ENCODE measurements at places on chromosomes 13 and 19.
A peak's percentile ranks its signal among the peaks of the same experiment; 100 is the strongest.

DNA sequence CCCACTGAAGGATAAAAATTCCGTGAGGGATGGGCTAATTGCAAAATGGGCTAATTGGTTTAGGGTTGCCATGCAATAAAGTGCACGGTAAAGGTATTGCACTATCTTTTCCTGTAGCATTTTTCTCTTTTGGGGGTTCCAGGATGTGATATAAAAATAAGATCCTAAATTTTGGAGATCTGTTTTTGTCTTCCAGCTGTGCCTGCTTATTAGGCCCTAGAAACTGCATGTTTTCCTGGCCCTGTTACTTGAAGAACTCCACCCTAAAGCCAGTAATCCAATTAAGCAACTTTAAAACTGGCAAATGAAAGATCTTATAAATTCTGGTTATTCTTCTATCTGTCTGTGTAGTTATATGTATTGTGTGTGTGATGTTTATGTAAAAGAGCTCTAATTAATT lies 2489.6 kb downstream of the PCDH9 start:
- ATAC-seq, result no peak

DNA sequence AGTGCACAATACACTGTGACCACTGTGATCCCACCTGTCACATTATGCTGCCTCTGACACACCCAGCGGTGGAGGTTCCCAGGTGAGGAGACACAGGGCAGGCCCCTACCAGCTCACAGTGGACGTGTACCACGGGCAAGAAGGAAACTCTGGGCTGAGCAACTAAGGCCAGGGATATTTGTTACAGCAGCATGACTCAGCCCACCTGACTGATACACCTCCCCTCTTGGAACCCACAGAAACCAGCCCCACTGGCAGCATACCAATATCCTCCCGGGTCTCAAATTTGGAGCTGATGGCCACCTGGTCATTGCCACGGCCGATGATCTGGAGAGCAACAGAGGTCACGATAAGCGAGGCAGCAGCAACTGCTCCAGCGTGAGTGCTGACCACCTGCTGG lies 14.9 kb downstream of the KLC3 start:
- ATAC-seq, result no peak

DNA sequence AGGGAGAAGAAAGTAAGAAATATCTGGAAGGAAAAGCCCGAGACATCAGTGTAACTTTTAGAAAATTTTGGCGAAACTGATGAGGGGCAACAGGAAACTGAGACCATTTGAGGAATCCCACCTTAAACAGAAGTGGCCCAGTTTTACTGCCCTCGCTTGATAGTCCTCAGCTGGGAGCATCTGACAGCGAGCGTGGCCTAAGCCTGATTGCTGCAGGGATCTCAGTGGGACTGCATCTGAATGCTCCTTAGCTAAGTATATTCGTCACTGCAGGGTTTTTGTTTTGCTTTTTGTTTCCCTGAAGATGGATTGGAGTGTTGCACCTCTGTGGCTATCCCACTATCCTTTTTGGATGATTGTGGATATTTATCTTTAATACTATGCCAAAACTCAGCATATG lies 262.7 kb upstream of the KLHL1 start:
- ATAC-seq, result no peak

DNA sequence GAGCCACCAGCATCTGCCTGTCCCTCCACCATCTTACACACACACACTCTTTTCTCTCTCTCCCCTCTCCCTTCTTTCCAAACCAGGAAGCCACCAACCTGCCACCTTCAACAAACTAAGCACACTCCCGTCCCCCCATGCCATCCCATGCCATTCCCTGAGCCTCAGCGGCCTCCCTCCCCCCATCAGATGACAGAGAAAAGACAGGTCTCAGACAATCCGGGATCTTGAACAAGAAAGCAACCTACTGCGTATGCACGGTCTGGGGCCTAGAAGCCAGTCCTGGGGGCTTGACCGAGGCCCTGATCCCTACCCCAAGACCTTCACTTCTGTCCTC lies 19.4 kb downstream of the AKT2 start:
- no peak for ATAC-seq

GRCh38 chr19:23002690-23003422 lies at the start of gene ZNF728:
ZNF728 (minus strand) TSS chr19:23003176; CDS start chr19:23003030, 146 bp downstream.
- no peak for ATAC-seq

- ATAC-seq, result peak; percentile 81
Measured at GRCh38 chr13:46134961-46135522, 30.2 kb upstream of the CPB2 start.

DNA sequence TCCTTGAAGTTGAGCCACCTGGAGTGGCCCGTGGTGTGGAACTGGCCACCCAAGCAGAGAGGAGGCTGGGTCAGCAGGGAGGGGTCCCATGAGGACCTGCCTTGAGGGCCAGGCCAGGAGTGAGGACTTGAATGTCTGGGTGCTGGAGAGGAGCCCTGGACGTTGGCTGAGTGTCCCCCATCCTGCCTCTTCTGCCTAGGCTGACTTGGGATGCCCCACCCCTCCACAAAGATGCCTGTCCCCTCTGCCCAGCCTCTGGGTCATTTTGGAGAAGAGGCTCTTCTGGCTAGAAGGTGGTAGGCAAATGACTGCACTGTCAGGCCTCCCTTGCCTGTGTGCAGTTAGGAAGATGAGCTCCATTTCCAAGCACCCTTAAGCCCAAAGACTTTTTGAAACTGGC lies 1.7 kb downstream of the SSBP4 start:
- ATAC-seq, result no peak

- ATAC-seq, result no peak
Measured at GRCh38 chr13:43698009-43698408, 88.8 kb downstream of the ENOX1 start.

GRCh38 chr19:2578391-2578890 lies 102.5 kb downstream of the GADD45B start:
- peak; percentile 1 for ATAC-seq

GRCh38 chr13:91056746-91057145 lies 290.7 kb upstream of the MIR17HG start:
- no peak for ATAC-seq

DNA sequence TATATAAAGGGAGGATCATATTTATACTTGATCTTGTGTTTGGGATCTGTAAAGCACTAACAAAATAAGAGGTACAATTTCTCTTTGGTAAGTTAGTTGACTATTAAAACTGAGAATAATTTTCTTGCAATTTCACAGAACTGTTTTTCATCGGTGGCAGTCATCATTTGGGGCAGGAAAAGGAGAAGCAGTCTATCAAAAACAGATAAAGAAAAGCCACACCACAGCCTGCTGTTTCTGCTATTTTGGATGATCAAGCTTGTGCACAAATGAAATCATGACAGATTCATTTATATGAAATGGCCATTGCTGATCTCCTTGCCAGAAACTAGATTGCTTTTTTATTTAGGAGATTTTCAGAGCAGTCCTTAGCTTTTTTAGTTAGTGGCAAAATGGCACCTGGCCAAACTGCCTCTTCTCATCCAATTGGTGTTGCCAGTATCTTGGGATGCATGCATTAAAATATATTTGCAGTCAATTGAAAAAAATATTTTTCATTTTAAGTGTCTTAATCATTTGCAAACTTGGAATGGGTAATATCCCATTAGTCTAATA lies 326.0 kb downstream of the HS6ST3 start:
- ATAC-seq, result no peak

- ATAC-seq, result no peak
Measured at GRCh38 chr19:41457241-41457640, 14.3 kb downstream of the ERICH4 start.

- no peak for ATAC-seq
Measured at GRCh38 chr13:46761866-46762265, 35.1 kb downstream of the ESD start.

DNA sequence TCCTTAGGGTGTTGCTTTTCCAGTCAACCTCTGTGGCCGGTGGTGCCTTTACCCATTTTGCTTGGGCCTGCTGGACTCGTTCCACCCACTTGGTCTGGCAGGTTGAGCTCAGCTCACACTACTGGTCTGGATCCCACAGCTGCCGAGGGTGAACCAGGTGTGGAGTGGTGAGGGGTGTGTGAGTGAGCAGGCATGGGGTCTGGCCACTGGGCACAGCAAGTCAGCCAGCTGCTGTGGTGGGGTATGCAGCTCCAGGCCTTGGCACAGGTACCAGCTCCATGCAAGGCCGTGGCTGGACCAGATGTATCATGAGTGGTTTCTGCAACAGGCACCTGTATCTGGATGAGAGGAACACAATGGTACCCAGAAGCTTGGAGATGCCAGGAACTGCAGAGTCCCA lies 277.6 kb upstream of the KLHL1 start:
- no peak for ATAC-seq

DNA sequence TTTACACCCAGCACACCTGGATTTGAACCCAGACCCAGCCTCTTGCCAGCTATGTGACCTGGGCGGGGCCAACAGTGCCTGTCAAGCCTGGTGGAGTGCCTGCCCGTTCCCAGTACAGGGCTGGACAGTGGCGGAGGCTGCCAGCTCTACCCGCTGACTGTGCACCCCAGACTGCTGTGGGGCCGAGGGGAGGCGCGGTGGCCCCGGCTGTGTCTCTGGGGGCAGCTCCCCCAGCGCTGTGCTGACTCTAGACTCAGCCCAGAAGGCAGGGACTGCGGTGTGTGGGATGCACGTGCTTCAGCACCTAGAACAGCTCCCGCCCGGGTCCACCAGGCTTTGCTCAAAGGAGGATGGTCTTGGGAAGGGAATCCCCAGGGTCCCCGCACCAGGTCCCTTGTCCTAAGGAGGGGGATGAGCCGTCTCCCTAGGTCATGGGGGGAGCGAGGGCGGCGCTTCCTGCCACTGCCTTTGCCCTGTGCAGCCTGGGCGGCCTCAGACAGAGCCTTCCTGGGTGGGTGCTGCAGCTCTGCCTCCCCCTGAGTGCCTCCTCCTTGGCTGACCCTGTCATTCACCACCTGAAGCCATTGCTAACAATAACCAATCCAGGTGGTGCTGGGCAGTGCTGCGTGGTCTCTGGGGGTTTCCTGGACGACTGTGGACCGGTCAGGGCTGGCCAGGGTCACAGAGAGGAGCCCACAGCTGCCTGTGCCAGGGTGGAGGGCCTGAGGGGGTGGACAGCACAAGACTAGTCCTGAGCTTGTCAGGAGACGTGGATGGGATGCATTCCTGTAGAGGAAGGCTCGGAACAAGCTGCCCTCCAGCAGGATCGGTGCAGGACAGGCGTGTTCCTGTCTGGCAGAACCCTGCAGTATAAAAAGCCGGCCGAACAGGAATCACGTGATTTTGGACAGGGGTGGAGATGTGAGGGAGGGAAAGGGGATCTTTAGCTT lies 18.6 kb downstream of the TMEM255B start:
- peak; percentile 71 for ATAC-seq

- ATAC-seq, result no peak
Measured at GRCh38 chr19:46606019-46606418, 4.9 kb downstream of the CALM3 start.

- no peak for ATAC-seq
Measured at GRCh38 chr19:33809960-33810359, 13.3 kb downstream of the KCTD15 start.

- no peak for ATAC-seq
Measured at GRCh38 chr13:79522583-79522982, 41.6 kb downstream of the NDFIP2 start.

- peak; percentile 26 for ATAC-seq
Measured at GRCh38 chr19:40231544-40232424, 5.3 kb upstream of the CCNP start.

DNA sequence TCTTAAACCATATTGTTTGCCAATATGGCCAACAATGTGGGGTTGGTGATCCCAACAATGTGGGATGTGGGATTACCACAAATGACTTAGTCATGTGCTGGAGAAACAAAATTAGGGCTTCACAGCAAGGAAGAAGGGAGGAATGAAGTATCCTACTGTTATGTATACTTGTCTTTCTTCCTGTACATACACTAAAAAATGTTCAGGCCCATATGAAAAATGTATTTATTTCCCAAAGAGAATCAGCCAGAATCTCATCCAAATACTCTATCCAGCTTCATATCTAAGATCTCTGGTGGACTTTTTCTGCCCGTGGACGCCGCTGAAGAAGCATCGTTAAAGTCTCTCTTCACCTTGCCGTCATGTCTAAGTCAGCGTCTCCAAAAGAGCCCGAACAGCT lies at the start of gene HNRNPA1L2:
TSS of gene HNRNPA1L2 (plus strand) at position 301 of the 400 bp plus-strand sequence. CDS start at position 363, 62 bp downstream.
- no peak for ATAC-seq

GRCh38 chr19:34734537-34735103 lies 577 bp downstream of the ZNF181 start:
- ATAC-seq, result no peak

- ATAC-seq, result no peak
Measured at GRCh38 chr19:45352471-45352870, 11.9 kb downstream of the KLC3 start.

DNA sequence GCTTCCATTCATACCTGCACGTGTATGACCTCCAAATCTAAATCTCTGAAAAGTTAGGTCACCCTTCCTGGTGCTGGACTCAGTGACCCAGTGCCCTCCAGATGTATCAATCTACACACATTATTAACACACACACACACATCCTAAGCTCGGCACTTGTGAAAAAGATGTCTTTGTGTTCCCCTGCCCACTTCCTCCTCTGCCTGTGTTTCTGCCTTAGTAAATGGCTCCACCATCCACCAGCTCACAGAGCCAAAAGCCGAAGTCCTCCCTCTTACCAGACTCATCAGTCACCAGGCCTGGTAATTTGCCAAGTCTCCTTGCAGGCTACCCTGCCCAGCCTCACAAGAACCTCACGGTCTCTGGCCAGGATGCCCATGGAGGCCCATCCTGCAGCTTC lies 131.5 kb downstream of the SHISA2 start:
- ATAC-seq, result no peak

GRCh38 chr19:46002678-46003275 lies 7.5 kb downstream of the CCDC61 start:
- ATAC-seq, result no peak

DNA sequence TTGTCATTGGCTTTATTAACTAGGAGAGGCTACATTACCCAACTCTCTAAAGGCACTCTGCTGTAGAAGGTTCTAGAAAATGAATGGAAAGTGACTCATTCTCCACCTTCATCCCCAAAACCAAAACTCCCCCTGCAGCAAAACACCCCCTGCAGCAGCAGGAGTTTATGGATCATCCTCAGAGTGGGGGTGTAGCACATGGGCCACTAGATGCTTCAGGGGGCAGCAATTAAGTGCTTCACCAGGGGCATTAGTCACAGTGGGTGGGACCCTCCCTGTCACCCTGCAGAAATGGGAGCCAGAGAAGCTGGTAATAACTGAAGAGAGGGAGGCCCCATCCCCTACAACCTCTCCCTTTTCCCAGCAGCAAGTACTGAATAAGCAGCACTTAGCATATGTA lies 64.5 kb upstream of the MED4 start:
- peak; percentile 24 for ATAC-seq

DNA sequence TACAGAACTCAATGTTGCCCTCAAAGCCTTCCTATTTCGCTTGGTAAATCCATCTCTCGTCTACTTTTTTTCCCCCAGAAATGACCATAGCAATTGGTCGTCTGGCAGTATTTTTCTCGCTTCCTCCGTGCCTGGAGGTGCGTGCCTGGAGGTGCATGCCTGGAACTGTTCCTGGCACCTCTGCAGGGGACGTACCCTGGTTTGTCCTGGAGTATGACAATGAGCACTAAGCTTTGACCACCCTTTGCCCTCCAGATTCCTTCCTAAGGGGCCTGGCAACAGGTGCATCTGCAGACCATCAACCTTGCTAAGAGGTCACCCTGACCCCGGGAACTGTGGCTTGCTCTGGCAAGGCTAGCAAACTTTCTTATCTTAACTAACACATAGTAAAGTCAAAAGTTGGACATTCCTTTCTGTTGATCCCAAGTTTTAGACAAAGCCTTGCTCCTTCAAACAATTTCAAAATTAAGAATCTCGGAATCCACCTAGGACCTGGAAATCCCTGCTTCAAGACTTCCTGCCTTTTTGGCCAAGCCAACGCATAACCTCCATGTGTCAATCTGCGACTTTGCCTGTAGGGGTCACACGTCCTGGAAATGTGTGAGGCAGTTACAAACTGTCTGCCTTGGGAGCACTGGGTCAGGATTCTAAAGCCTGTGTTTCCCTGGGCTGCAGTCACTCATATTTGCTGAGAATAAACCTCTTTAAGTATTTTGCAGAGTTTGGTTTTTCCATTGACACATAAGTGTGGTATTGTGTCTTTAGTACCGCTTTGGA lies 28.8 kb upstream of the TUBGCP3 start:
- ATAC-seq, result no peak
